ENCODE measurements at places on chromosomes 16 and 17.

DNA sequence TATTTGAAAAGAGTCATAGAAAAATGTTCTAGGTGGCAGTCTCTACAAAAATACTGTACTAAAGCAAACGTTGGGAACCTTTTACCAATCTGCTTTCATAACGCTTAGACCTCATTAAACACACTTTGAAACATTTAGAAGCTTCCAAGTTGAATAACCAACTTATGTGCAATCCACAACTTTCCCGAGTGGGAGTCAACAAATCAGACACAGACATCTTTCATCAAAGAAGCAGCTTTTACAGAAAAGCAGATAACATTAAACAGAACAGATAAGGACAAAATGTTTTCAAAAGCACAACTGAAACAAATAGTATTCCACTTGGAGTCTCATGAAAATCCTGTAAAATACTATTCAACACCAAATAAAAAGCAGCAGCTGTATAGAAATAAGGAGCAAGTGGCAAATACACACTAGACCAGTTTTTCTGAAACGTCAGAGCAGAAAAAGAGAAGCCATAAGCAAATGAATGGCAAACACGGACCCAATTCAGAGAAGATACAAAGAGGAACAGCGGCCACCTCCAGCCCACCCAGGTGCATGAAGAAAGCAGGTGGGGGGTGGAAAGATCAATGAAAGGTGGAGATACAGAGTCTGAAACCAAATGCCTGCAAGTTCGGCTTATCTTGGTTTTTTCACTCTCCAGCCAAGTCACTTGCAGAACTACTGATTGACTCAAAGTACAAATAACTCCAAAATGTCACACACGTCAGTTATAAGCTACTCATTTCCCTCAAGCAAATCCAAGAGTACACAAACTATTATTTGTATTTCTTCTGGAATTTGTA lies 18.4 kb upstream of the FBF1 start:
- no peak for DNase-seq

DNA sequence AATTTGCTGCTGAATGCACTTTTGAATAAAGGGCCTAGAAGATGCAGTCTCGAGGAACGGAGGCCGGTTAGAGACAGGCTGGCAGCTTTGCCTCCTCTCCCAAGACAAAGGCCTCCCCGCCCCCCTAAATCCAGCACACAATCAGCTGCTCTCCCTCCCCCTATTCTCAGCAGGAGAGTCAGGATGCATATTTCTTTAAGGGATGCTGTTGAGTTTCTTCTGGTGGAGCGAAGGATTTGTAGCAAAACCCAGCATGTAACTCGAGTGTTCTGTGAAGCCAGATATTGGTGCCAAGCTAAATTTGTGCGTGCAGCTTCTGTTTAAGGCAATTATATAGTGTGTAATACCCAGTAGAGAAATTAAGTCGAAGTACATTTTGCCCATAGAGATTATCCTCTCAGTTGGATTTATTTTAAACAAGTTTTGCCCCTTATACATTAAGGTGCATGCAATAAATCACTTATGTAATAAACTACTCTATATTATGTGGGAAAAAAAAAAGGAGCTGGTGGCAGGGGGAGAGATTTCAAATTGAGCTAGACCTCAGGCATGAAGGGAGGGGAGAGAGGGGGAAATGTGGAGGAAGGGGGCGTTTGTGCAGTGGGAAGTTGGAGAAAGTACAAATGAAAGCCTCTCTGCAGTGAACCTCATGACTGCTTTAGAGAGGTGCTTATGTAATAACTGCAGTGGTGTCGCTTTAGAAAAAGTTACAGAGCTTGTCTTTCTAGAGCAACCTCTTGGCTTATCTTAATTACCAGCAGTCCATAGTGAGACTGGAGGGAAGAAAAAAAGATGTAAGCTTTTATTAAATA lies 599.2 kb downstream of the MAF start:
- no peak for DNase-seq

DNA sequence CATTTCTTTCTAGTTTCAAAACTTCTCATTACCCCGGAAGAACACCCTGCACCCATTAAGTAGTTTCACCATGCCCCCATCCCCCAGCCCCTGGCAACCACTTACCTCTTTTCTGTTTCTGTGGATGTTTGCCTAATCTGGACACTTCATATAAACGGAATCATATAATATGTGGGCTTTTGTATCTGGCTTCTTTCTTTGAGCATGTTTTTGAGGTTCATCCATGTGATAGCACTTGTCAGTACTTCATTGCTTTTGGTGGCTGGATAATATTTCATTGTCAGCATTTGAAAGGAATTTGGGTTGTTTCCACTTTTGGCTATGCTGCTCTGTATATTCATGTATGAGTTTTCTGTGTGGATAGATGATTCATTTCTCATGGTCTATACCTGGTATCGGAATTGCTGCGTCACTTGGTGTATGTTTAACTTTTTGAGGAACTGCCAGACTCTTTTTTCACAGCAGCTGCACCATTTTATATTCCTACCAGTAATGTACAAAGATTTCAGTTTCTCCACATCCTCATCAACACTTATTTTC lies 30.0 kb upstream of the SLC5A10 start:
- DNase-seq: no peak

DNA sequence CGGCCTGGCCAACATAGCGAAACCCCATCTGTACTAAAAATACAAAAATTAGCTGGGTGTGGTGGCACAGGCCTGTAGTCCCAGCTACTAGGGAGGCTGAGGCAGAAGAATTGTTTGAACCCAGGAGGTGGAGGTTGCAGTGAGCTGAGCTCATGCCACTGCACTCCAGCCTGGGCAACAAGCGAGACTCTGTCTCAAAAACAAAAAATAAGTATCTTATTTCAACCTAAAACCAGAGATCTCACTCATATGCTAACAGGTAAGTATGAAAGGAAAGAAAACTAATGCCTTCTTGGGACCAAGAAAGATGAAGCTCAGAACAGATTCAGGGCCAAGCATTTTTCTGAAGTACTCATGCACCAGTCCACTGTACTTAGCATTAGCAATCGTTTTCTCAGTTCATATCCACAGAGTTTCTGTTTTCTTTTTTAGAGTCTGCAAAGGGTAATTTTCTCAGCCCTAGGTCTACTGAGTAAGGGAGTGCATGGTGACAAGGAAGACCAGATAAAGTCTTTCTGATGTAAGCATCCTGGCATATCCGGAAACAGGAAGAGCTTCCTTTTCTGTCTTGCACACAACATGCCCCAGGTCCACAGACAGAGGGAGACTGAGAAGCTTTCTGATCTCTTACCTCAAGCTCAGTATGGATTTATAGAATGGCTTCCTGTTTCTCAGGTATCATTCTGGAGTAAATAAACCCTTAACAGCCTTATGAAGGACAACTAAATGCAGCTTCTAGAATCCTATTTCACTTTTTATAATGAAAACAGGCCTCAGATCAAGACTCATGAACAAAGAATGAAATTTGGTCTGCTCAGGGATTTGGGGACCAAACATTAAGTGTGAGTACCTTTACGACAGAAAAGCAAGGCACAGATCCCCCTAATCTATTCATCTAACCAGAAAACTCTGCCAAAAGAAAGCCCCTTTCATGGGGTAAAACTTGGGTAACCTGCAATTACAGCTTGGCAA lies 38.7 kb upstream of the FOXJ1 start:
- DNase-seq: no peak

DNA sequence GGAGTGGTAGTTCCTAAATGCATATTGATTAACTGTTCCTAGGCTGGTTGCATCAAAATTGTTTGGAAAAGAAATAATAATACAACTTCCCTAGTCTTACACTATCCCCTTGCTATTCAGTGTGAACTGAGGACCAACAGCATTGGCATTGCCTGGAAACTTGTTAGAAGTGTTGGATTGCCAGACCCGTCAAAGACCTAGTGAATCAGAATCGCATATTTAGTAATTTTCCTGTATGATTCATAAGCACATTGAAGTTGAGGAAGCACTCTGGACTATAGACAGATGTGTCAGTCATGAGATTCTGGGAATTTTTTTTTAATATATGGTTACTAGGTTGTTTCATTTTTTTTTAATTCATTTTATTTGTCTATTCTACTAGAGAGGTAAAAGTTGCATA lies 34.7 kb upstream of the KCNJ16 start:
- DNase-seq: no peak

GRCh38 chr17:44661835-44662234 lies 5.6 kb downstream of the MEIOC start:
- no peak for DNase-seq

GRCh38 chr17:29579866-29580771 lies 9.3 kb downstream of the GIT1 start:
- DNase-seq: peak; percentile 54

GRCh38 chr17:71011391-71011790 lies 842.1 kb downstream of the KCNJ2 start:
- DNase-seq: no peak

DNA sequence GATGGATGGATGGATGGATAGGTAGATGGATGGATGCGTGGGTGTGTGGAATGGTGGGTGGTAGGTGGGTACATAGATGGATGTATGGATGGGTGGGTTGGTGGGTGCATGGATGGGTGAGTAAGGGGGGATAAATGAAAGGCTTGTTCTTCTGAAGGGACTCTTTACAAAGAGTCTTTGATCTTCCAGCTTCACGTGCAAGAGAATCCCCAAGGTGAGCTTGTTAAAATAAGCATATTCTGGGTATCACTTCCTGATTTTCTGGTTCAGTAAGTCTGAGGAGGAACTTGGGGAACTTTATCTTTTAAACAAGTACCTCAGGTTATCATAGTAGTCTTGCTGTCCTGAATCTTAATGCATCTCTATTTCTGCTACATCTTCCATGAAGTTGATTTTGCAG lies 639.1 kb downstream of the MAF start:
- DNase-seq: no peak

DNA sequence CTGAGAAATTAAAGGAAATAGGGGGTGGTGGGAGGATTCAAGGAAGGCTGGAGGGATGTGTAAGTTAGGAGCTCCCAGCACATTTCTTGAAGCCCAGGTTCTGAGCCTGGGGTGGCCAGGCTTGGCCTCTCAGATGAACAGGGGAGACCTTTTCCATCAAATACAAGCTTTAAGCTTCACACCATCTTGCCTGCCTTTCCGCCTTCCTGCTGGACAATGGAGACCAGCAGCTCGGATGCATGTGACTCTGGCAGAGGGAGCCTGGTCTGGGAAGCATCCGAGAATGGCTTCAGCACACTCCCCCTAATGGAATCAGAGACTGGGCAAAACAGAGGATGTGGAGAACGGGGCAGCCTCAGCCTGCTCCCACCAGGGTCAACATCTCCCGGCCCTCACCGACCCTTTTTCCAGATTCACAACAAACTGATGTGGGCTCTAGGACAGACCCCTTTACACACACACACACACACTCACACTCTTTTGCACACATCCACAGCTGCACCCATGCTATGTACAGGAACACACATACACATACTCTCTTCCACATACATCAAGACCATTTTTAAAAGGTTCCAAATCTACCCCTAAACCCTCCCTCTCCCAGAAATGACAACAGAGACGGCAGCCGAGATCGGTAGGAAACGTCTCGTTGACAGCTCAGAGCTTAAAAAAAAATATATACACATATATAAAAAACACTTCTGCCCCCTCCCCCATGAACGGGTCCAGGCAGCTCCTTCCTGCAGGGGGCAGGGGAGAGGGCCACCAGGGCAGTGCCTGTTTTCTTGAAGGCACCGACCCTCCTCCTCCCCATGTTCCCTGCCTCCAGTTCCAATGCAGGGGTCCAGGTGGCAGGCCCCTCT lies 6.5 kb upstream of the ATXN7L3 start:
- DNase-seq: no peak

DNA sequence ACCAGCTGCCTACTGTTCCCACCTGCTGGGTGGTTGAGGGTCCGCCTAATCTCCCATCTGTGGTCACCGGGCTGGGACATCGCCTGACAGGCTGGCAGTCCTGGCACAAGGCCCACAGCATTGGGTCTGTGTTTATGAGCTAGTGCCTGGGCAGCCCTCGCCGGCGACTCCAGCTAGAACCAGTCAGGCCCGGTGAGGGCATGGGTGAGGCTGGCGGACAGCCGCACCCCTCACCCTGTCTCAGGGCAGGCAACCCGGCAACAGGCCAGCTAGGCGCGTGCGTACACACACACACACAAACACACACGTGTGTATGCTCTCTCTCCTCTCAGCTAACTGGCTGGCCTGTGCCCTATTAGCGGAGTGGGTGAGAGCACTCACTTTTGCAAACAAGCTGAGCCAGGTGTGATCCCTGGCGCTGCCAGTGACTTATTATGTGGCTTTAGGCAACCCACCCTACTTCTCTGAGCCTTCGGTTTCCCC lies 10.4 kb downstream of the HSD11B2 start:
- DNase-seq: peak; percentile 85

DNA sequence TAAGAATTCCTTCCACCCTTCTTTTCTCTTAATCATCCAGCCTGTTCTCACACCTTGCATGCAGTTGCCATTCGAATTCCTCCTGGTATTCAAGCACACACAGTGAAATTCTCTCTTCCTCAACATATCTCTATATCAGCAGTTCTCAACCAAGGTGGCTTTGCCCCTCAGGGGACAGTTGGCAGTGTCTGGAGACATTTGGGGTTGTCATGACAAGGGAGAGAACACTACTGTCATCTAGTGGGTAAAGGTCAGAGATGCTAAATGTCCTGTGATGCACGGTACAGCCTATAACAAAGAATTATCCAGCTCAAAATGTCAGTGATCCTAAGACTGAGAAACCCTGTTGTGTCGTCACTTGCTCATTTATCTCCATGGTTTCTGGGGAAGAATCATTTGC lies 94.8 kb upstream of the CPHXL start:
- DNase-seq: no peak

GRCh38 chr16:47920709-47921108 lies 235.1 kb downstream of the ABCC12 start:
- DNase-seq: no peak

DNA sequence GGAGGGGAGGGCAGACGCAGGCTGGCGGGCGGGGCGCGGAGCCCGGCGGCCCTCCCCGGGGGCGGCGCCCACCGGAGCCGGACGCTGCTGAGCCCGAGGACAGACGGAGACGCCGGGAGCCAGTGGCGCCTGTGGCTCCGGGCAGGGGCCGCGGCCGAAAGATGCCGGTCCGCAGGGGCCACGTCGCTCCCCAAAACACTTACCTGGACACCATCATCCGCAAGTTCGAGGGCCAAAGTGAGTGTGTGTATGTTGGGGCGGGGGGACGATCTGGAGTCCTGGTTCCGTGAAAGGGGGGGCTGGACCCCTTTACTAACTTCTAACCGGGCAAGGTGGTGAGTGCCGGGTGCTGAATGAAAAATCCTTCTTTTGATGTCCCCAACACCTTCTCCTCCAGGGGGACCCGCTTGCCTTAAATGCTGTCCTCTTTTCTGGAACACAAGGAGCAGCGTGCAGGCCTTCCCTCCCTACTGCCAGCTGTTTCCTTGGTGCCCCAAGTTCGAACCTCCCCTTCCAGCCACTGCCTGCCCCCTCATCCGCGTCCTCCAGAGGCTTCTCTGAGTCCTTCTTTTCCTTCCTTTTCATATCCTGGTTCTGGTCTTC lies at the start of gene KCNH6:
Gene KCNH6 (plus strand): TSS at position 106 of the 603 bp plus-strand sequence. CDS start 56 bp downstream, at position 162.
- no peak for DNase-seq

DNA sequence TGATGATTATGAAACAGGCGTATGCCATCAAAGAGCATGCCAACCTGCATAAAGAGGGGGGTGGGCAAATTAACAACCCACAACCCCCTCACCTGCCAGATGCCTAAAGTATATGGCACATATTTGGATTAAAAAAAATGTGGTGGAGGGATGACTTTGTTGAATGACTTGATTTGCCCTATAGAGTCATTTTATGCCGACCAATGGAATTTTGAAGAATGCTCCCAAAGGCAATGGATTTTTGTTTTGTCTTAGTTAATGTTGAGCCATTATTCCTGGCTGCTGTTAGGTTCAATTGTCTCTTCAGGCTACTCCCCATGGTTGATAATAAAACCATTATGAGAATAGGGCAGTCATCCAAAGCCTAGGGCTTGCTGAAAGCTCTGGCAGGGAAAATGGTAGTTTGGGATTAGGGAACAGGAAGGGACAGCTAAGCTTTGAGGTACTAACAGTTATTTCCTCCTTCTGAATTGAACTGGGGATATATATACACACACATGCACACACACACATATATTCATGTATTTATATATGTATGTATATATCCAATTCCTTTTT lies 5.8 kb upstream of the CHCT1 start:
- no peak for DNase-seq

Measured in NCI-H1105 treated with DMSO at 0.1 percent for 48 hours (cell line).